Nucleus accumbens (tissue), 56 donors: ENCODE measurements at places on chromosomes 7 and 10.

DNA sequence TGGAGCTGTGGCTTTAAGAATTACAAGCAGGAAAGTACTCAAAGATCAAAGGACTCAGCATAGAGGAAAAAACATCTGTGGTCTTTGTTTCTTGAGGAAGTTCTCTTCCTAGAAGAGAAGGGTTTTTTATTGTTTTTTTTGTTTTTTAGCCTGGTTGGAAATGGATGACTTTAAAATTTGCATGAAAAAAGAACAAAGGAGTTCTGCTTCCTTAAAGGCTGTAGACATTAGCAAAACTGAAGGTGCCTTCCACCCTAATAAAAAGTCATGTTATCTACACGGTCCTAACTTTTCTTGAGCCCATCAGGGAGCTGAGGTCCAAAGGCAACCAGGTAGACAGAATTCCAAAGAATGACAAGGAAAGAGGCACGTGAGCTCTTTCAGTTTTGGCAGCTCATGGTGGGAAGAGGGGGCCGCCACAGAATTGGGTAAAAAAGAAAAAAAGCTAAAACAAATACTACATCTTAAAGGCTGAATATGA lies 356.6 kb downstream of the SH2D4B start:
- DNase-seq, result no peak

GRCh38 chr7:40546616-40547501 lies 412.1 kb downstream of the SUGCT start:
- DNase-seq, result no peak

- DNase-seq, result no peak
These were observed 20.9 kb downstream of the EBF3 start for GRCh38 chr10:129942936-129943715.

- DNase-seq, result no peak
These were observed 65.0 kb downstream of the POU6F2 start for GRCh38 chr7:39042670-39043069.

GRCh38 chr10:86992456-86992855 lies 24.2 kb downstream of the ADIRF start:
- no peak for DNase-seq

GRCh38 chr7:155975490-155975889 lies 163.2 kb upstream of the SHH start:
- DNase-seq, result no peak

- no peak for DNase-seq
These were observed 45.5 kb upstream of the GPAM start for GRCh38 chr10:112229096-112229495.

DNA sequence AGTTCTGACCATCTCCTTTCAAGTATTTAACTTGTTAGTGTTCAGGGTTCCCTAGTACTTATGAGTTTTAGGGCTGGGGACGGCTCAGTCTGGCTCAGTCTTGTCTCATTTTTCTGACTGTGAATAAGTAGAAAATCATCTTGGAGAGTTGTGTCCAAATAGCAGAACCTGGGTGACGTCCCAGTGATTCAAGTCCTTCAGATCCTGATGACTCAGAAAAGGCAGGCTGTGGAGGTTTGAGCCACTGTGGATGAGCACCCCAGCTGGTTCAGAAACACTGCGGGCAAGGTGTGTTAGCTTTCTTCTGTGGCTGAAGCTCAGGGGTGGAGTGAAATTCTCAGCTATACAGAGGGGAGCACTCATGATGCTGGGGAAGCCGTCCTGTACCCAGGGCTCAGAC lies 154.4 kb upstream of the NPY start:
- no peak for DNase-seq

DNA sequence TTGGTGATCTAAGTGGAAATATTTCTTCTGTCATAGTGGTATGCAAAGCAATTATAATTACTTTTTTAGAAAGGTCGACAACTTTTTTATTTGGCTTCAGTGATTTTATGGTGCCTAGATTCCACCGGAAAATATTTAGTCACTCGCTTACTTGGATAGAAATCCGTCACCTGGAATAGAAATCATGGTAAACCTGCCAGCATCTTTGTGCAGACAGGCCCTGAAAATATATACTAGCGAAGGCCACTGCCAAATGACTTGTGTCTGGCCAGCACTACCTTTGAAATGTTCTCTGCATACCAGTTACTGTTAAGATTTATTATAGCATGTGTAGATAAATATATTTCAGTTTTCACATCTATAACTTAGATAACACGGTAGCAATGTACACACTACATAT lies 226.4 kb downstream of the AGMO start:
- DNase-seq, result no peak

DNA sequence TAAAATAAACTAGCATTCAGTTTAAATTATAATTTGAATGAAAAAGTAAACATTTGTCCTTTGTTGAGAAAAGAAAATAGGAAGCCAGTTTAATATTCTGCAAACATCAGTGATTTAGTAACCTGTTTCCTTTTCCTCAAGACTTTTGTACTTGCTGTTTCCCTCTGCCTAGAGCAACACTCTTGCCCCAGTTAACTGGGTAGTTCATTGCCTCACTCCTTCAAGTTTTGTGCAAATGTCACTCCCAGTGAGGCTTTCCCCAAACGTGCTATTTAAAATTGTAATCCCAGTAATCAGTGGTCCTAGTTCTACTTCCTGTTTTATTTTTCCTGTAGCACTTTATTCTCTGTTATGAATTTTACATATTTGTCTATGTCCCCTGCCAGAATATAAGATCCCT lies 23.8 kb downstream of the DLD start:
- no peak for DNase-seq

- DNase-seq, result no peak
These were observed 620 bp downstream of the SLK start for GRCh38 chr10:103967448-103968071.

DNA sequence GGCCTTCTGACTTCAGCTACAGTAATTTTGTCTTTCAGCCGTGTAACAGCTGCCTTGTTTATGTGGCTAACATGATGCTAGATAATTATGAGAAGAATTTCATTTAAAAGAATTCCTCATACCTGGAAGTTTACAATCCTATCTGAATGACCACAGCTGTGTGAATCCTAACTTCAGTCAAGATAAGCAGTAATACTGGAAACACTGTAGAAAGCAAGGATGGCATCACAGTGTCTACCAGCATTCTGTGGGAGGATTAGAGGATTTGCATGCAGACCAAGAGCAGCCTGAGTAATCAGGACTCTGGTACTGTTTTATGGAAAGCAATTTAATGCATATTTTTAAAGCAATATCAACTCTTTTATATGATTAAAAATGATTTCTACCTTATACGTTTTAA lies 282.4 kb downstream of the EXOC4 start:
- DNase-seq, result no peak

DNA sequence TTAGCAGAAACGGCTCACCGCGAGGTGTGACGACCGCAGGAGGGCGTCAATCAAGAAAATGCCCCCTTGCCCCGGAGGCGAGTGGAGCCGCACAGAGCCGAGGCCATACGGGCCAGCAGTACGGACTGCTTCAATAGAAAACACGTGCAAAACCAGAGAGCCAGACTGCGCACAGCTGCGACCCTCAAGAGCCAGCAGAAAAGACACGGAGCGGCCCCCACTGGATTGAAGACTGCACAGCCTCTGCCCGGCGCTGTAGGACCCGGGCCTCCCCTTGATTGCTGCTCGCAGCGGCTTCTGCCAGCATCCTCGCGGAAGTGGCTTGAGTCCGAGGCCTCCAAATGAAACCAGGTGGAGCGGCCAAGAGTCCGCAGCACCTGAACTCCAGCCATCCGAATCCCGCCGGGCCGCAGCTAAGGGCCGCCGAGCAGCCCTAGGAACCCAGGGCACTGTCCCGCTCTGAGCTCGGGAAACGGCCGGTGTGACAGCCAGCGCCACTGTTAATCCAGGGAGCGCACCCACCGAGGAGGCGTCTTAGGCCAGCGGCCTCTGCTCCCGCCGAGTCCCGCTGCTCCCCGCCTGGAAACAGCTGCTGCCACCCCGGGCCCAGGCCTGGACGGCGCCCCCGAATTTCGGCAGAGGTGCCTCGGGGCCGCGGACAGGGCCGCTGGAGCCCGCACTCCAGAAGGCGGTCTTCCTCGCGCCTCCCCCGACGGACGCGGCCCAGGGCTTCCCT lies 660 bp upstream of the HHEX start:
- DNase-seq, result no peak
